ENCODE measurements at places on chromosomes 5 and 9.

DNA sequence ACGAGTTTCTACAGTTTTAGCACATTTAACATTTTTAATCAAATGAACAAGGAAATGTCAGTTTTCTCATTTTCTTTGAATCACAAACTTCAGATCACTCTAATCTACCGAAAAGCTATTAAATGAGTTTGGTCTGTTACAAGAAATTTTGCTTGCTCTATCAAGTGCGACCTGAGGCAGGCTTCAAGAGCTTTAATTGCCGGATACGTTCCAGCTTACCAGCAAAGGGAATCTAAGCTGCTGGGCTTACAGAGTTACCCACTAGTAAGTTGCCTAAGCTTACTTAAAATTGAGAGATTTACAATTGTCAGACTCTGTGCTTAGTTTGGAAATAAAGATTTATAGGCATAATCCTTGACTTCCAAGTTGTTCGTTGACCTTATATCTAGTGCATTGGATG, 10.6 kb downstream of the SCGB3A1 start:
- DNase-seq = no peak

GRCh38 chr9:27291292-27291691, 5.7 kb downstream of the EQTN start:
- no peak for DNase-seq

GRCh38 chr5:17808566-17808965, 174.3 kb downstream of the TAF11L14 start:
- no peak for DNase-seq

- peak; percentile 42 for DNase-seq
These were observed 292.7 kb upstream of the TARS1 start for GRCh38 chr5:33148076-33148513.

- DNase-seq = no peak
These were observed 312.5 kb downstream of the ACTL7B start for GRCh38 chr9:108543251-108543778.

GRCh38 chr9:93231121-93231694, 47.3 kb downstream of the WNK2 start:
- DNase-seq = peak; percentile 63

GRCh38 chr5:62231576-62231975, 74.4 kb upstream of the KIF2A start:
- no peak for DNase-seq

DNA sequence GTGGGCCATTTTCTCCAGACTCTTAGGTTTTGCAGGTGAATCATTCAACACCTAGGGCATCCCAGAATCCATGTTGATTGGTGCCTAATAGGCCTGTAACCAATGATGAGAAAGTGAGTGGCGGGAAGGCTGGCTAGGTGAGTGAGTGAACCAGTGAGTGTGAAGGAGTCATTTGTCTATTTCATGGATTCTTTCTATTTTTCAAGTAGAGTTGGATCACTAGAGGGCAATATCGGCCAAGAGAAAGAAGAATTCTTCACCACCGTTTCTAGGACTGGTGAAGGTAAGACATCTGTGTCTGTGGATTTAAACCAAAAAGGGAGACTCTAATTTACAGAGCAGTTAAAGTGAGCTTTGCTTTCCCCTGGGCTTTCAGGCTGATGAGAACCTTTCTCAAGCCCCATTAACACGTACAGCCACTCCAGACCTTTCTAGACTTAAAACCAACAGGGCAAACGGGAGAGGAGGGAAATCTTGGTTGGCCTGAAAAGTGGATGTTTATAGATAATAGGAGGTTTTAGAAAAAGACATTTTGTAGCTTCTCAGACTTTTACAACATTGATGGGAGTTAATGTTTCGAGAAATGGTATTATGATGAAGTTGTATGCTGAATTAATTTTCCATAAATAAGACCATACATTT, 114.3 kb upstream of the IL12B start:
- DNase-seq = no peak

DNA sequence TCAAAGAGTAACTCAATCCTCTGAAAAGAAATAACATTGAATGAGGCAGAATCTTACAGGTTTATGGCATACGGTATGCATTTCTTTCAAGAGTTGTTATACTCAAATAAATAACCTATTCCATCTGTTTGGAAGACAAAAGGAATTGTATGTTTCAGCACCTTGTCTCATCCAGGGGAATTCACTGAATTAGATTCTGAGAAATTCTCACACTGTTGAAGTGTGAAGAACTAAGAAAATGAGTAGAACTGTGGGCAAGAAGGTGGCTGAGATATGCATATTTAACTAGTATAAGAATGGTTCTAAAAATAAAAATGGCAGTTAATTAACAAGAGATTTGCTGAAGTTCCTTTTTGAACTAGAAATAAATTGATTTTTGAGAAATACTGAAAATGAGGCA, 279.3 kb upstream of the DAP start:
- no peak for DNase-seq

DNA sequence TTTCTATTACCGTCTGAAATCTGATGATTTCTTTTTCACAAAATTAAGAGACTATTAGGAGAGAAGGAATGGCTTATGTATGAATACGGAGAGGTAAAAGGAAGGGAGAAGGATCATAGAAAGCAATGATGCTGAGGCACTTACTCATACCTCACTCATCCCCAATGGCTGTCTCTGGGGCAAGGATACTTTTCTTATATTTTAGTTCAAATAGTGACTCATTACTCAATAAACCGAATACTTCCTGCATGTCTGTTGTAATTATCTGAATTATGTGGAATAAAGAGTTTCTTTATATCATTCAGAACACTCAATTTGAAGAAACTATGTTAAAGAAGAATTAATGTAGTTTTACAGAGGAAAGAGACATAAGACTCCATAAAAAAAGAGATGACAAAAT, 284.5 kb upstream of the NUDT12 start:
- DNase-seq = no peak

DNA sequence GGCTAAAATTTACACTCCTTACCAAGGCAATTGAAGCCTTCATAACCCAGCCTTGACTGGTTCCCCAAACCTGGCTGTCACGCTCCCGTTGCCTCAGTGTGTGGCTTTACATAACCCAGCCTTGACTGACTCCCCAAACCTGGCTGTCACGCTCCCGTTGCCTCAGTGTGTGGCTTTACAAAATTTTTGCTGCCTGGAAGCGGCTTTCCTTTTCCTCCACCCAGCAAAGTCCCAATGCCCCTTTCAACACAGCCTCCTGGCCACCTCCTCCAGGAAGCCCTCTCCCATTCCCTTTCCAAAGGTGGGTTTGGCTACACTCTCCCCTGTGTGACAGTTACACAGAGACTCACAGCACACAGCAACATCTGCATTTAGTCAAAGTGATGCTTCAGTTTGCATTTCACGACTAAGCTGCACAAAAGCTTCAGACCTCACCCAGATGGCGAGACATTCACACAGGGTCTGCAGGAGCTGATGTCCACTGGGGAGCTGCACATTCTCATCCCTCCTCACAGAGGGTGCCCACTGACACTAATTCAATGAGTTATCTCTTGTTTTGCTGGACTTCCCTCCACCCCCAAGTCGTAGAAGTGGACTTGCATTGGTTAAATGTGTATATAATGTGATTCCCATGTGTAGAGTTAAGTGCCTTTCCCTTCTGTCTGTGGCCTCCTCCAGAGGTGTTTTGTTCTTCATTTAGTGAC, 156.6 kb upstream of the PHYKPL start:
- no peak for DNase-seq

- peak; percentile 50 for DNase-seq
These were observed 287.4 kb upstream of the ARRDC3 start for GRCh38 chr5:91670563-91670962.

All from Right ventricle myocardium superior (tissue), 1 donor.